ENCODE measurements at places on chromosomes 4 and X. TPM values are rescaled to one million over a fixed set of nuclear protein-coding genes. Genes with fewer than 3 reads are reported as not detected.

GRCh38 chr4:71009086-71009485 lies 15.6 kb downstream of the DCK start:
- DNase-seq = no peak

DNA sequence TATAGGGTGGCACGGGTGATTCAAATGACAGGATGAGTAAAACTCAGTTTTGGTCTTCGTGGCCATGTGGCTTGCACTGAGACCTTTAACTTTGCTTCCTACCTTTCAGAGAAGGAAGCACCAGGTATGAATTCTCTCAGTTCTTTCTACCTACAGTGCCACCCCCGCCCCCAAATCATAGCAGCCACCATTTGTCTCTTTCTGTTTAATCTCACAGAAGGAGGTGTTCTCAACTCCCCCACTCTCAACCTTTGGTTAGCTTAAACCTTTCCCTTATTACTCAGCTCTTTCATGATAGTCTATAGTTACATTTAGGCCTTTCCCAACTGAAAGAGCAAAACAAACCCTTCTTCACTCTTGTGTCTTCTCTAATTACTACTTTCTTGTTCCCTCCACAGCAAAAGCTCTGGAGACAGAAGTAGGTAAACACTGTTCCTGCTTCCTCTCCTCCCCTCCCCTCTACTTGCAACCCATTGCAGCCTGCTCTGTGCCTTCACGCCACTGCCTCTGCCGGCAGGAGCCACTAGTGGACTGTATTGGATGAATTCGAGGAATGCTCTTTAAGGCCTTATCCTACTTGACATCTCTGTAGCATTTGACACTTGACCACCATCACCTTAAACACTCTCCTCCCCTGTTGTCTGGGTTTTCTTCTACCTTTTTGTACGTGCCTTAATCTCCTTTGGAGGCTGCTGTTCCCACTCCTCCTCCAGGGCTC lies 123.7 kb downstream of the AFF1 start:
- no peak for DNase-seq

Gene GLUD2
- 0.24 TPM for total RNA-seq

Gene GUCY1A1
- 0.25 TPM for total RNA-seq
